ENCODE measurements at places on chromosomes 16 and 17. TPM values are rescaled to one million over a fixed set of nuclear protein-coding genes. Genes with fewer than 3 reads are reported as not detected.

Gene KCNH4
- not detected for total RNA-seq

DNA sequence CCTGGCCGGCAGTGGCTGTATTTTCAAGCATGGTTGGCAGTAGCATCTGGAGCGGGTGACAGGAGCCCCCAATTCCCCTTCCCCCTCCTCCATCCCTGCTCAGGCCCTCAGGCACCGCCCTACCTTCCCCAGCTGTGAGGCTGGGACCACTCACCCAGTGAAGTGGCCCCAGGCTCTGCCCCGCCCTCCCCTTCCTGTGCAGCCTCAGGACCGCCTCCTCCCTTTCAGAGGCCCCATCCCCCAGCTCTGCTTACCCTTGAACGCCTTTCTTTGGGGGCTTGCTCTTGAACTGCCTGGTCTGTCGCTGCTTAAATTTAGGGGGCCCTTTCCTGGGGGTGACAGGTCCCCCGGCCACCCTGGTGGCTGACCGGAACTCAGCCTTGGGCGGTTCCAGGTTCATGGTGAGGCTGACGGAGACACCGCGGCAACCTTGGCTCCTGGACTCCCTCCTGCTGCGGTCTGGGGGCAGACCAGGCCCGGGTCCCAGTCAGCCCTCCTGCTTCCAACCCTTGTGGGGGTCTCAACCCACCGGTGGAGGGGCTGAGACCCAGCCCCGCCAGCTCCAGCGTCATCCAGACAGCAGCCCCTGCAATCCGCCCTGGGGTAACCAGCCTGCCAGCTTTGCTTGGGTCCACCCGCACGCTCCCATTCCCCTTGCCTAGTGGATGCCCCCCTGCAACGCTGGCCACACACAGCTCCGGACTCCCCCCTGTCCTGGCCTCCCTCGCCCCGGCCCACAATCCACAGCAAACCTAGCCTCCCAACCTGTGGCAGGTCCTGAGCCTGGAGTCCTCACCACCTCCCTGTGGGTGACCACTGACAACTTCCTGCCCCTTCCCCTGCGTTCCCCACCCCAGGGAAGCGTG, 3.2 kb downstream of the PDE6G start:
- DNase-seq: peak; percentile 65
- peaks cover 25% of the 10 kb centered on the region for H3K27me3 ChIP-seq
- no peaks in the 10 kb centered on the region for H3K36me3 ChIP-seq
- no peak overlapping the region for H3K27ac ChIP-seq
- H3K4me3 ChIP-seq: no peak overlapping the region
- H3K4me1 ChIP-seq: no peaks in the 10 kb centered on the region

- H3K27me3 ChIP-seq: peaks cover 4% of the 10 kb centered on the region
- H3K4me1 ChIP-seq: no peaks in the 10 kb centered on the region
- H3K27ac ChIP-seq: no peak overlapping the region
- no peaks in the 10 kb centered on the region for H3K36me3 ChIP-seq
- no peak for DNase-seq
These were observed 69.3 kb downstream of the PLCG2 start for GRCh38 chr16:81848306-81848853.

GRCh38 chr16:65142276-65142675, 20.4 kb upstream of the CDH11 start:
- H3K27me3 ChIP-seq: no peaks in the 10 kb centered on the region
- no peaks in the 10 kb centered on the region for H3K4me1 ChIP-seq
- no peak overlapping the region for H3K27ac ChIP-seq
